ENCODE measurements at places on chromosomes 7 and 10. TPM values are rescaled to one million over a fixed set of nuclear protein-coding genes. Genes with fewer than 3 reads are reported as not detected.

The MYH16 gene
- total RNA-seq = 0.51 TPM

The TAS2R4 gene
- 0.12 TPM for total RNA-seq

The AMPH gene
- total RNA-seq = not detected

The LRMDA gene
- total RNA-seq = 4.2 TPM

The NKX2-3 gene
- 0.07 TPM for total RNA-seq
